ENCODE measurements at places on chromosomes 6 and 20.

DNA sequence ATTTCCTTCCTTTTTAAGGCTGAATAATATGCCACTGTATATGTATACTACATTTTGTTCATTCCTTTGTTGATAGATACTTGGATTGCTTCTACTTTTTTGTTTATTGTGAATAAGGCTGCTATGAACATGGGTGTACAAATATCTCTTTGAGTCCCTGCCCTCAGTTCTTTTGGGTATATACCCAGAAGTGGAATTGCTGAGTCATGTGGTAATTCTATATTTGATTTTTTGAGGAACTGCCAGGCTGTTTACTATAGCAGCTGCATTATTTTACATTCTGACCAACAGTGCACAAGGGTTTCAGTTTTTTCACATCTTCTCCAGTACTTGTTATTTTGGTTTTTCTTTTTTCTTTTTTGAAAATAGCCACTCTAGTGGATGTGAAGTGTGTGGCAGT, 34.1 kb downstream of the CDS2 start:
- no peak for DNase-seq

GRCh38 chr6:135030056-135030473, 24.6 kb downstream of the HBS1L start:
- no peak for DNase-seq

- no peak for DNase-seq
Observed at GRCh38 chr6:166565084-166565967, 21.2 kb downstream of the RAMACL start.

DNA sequence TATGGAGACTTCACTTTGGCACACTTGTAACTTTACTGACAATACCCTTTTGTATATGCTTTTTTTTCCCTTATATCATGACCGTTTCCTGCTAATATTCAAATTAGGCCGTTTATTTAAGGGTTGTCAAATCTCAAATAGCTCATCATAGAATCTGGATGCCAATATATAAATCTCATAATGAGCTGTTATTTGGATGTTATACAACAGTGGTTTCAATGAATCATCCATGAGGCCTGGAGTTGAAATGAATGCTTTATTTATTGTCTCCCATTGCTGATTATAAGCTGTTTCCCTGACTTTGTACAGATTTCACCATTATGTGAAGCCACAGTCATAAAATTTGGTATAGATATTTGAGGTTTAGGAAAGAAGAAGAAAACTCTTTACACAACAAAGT, 256.1 kb downstream of the PLCB1 start:
- no peak for DNase-seq

- DNase-seq = no peak
Observed at GRCh38 chr6:89139509-89140346, 6.1 kb upstream of the PM20D2 start.

DNA sequence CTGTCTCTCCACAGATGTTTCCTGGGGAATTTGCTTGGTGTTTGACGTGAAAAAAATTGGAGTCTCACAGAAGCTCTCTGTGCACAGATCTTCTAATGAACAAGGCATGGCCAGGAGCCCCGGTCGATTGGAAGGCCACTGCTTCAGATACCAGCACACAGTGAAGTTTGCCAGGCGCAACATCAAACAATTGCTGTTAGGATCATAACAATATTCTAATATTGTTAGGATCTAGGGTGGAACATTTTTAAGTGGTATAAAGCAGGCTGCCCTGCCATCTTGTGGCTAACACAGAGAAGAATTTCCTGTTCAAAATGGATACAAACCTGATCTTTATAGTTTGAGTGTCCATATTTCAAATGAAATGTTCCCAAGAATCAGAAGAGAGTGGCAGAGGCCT, 64.1 kb downstream of the C6orf118 start:
- DNase-seq = no peak

DNA sequence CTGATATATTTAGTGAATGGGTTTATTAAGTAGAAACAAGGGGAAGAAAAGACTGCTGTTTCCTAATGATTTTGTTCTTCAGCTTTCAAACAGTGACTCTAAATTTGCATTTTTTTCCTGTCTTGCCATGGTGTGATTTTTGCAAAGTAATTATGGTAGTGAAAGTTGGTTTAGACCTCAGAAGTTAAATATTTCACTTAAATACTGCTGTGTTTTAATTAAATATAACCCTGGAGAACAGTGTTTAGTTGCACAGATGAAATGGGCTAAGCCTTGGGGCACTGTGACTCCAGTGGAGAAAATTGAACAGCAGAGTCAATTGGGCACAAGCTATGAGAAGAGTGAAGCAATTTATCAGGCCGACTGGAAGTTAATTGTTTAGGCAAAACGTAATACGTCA, 111.1 kb upstream of the MCHR2 start:
- no peak for DNase-seq

DNA sequence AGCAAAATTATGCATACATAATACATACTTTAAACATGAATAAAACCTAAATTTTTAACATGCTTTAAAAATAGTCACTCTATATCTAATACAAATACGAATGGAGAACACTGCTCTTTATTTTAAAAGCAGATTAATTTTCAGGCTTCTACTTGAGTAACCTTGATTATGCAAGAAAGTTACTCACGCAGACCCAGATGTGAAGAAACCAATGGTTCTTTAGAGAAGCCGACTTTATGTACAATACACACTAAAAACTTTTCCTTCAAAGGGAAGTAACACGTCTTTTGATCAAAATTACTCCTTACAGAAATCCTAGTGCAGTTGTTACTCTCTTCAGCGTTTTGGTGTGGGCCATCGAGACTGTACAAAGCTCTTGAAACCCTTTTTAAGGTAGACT, 136.9 kb upstream of the SLC22A16 start:
- DNase-seq = no peak

GRCh38 chr6:21342501-21342900, 251.1 kb upstream of the SOX4 start:
- no peak for DNase-seq

DNA sequence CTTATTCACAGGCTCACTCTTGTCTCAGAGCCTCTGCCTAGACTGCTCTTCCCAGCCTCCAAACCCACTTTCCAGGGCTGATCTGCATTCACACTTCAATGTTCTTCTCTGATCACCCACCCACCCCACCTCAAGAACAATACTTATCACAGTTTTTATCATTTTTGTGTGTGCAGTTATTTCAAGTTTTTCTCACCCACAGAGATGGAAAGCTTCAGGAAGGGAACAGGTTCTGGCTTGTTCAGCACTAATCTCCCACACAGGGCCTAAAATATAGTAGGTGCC, 160.9 kb downstream of the MRPL14 start:
- no peak for DNase-seq

Data from right renal pelvis (tissue), 4 donors.